ENCODE measurements at places on chromosomes 1 and 21.
A peak's percentile ranks its signal among the peaks of the same experiment; 100 is the strongest.

DNA sequence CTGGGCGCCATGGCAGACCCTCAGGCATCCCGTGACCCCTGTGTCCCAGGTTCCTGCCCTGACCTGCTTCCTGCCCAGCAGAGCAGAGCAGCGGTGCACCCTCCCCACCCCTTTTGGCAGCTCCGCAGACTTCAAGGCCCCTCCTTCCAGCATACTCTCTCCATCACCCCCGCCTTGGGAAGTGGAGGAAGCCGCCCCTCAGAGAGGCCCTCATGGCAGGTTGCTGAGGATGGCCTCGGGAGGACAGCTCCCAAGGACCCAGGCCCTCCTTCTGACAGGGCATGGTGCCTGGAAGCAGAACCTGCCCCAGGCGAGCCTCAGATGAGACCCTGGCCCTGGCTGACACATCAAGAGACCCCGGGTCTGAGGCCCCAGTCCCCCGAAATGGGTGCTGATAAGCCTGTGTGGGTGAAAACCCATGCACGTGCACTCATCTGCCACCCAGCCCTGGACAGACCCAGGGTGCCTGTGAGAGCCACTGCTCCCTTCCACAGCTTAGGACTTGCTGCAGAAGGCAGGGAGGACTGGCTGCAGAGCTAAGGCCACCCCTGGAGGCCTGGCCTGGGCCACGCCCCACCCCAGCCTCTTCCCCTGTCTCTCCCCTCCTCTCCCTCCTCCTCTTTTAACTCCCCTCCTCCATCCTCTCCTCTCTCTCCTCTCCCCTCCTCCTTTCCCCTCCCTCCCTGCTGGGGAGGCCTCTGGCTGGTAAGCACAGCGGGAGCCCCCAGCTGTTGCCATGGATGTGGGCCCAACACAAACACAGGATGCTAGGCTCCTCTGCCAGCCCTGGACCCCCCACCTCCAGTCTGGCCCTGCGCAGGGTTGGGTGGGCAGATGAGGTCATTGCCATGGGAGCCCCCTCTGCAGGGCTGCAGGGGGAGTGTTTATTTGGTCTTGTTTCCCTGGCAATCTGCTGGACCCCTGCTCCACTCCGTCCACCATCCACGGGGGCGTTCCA lies 33.7 kb downstream of the WNT9A start:
- no peak for DNase-seq

DNA sequence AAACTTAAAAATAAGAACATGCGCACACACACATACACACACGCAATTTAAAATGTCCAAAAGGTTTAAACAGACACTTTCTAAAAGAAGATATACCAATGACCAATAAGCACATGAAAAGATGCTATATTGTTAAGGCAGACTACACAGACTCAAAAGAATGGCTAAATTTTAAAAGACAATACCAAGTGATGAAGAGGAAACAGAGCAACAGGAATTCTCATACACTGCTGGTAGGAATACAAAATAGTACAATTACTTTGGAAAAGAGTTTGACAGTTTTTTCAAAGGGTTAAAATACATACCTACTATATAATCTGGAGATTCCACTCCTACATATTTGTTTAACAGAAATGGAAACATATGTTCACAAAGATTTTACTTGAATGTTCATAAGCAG lies 239.6 kb upstream of the SAMSN1 start:
- DNase-seq: no peak

GRCh38 chr1:18484276-18484675 lies 3.5 kb downstream of the KLHDC7A start:
- DNase-seq: no peak

GRCh38 chr1:46480959-46481646 lies 8.5 kb upstream of the DMBX1 start:
- DNase-seq: no peak

- no peak for DNase-seq
Measured at GRCh38 chr1:1073743-1074587, at the start of gene RNF223. RNF223 (minus strand) TSS chr1:1074306; CDS start chr1:1072566, 1,740 bp downstream.

DNA sequence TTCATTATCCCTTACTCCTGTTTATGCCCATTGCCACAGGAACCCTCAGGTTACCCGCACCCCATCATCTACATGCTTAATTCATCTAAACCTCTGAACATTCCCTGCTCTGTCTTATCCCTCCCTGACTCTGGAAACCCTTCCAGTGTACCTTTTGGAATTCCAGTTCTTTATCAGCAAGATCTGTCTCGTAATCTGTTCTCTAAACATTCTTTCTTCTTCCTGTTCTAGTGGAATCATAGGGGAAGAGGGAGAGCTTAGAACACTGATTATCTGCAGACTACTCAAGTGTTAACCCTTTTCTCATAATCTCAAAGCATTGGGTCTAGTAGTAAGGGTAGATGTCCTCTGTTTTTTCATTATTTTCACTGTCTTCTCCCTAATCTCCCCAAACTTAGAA lies 159.8 kb downstream of the PIK3R3 start:
- DNase-seq: no peak

DNA sequence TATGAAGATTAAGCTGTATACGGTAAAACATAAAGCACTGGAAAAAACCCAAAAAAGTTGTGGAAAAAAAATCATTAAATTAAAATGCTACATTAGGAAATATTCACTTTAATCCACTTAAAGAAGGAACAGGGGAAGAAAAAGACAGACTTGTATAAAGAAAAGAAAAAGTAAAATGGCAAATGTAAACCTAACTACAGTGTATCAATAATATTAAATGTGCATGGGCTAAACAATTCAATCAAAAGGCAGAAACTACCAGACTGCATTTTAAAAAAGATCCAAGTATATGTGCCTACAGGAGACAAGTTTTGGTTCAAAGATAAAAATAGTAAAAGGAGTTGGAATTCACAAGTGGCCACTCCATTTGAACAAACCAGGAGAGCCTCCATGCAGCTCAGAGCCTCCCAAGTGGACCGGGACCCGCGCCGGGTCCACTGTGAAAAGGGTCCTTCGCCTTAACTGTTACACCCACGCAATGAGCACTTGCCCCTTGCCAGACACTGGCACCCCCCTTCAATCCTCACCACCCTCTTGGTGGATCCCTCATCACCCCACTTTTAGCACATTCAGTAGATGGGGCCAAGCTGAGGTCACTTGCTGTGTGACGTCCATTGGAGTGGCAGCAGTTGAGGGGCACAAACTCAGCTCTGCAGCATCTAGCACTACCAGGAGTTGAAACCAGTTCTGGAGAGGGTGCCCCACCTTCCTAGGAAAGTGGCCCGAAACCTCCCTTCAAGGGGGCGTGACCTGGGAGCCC lies 898 bp downstream of the C1orf174 start:
- DNase-seq: no peak

GRCh38 chr1:185044387-185044786 lies 971 bp upstream of the RNF2 start:
- no peak for DNase-seq

DNA sequence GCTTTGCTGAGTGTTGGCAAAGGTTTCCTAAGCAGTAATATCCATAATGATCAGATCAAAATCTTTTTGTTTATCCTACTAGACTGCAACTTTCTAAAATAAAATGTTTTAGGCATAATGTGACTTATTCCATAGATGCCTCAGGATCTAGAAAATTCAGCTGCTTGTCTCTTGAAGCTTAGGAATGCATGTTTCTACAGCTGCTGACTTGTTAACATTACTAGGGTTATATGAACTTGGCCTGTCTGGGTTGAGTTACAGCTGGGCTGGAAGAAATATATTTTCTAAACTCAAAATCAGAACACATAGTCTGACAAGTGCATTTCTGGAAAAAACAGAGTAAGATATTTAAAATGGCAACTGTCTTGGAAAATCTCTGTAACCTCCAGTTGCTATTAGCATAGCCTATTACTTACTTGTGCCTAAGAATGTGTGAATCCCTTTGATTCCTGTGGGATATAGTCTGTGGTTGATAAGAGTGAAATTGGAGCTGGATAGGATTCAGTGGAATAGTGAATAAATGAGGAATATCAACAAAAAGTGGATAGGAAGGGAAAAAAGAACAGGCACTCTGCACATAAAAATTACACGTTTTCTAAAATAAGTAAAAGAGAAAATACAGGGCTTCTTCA lies 61.2 kb downstream of the RGS4 start:
- no peak for DNase-seq

GRCh38 chr1:78247079-78247478 lies 201.3 kb downstream of the GIPC2 start:
- no peak for DNase-seq

GRCh38 chr1:199172171-199173124 lies 533.6 kb downstream of the PTPRC start:
- DNase-seq: no peak

DNA sequence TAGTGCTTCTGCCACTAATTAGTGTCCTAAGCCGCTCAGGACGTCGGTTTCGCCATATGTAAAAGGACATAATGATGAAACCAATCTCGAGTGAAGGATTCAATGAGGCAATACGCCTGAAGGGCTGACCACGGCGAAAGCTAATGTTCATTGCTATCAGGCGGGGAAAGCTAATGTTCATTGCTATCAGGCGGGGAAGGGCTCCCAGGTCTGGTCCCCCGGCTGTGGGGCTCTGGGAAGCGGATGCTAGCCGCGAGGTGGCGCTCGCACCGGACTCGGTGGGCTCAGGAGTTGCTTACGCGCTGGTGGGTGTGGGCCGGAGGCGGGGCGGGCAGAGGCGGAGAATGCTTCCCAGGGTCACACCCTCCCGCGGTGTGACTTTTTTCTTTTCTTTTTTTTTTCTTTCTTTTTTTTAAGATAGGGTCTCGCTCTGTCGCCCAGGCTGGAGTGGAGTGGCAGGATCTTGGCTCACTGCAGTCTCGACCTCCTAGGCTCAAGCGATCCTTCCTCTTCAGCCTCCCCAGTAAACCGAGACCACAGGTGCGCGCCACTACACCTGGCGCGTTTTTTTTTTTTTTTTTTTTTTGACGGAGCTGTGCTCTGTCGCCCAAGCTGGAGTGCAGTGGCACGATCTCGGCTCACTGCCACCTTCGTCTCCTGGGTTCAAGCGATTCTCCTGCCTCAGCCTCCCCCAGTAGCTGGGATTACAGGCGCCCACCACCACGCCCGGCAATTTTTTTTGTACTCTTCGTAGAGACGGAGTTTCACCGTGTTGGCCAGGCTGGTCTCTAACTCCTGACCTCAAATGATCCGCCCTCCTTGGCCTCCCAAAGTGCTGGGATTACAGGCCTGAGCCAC lies 1.1 kb upstream of the PEAR1 start:
- peak; percentile 74 for DNase-seq

DNA sequence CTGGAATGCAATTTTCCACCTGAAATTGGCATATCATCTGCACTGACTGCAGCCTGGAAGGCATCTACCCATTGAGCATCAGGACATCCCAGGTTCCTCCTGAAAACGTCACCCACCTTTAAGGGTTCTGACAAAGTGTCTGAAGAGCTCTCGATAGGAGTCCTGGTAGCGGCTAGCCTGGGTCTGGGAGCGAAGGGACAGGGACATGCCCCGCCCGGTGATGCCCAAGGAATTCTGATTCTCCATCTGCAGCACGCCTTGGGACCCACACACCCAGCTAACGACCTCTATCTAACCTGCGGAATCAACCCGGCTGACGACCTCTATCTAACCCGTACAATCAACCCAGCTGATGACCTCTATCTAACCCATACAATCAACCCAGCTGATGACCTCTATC lies 13.3 kb upstream of the CCDC27 start:
- no peak for DNase-seq

DNA sequence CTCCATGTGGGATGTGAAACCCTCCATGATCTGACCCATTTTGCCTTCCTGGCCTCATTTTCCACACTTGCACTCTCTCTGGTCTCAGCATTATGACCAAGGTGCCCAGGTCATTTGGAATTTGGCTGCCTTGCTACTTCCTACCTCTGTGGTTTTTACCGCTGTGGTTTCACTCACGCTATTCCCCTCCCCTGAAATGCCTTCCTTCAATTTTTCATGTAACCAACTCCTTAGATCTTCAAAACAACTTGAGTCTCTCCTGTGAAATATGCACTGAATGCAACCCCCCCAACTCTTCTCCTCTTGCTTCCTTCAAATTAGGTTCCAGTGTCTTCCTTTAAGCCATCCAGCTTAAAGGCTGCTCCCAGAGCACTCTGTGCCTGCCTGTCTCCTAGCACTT lies 50.1 kb downstream of the PHC2 start:
- no peak for DNase-seq

GRCh38 chr21:46020581-46020980 lies 39.0 kb downstream of the COL6A1 start:
- DNase-seq: no peak

DNA sequence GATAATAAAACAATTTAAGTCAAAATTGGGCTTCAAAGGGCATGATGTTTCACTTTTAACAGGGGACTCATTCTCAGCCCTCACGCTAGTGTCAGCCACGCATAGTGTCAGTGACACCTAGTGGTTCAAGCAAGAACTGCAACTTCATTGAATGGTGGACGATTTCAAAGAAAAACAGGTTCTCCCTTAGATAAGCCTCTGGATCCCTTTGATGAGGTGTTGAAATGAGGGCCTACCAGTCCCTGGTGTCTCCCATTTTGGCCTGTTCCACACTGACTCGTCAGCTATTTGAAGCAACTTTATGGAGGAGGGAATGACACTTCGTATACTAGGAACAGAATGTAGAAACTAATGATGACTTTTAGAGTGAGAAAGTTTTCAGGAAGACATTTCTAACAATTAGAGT lies 56.2 kb downstream of the FCRL5 start:
- DNase-seq: no peak

GRCh38 chr1:224851210-224851847 lies 78.1 kb upstream of the DNAH14 start:
- DNase-seq: peak; percentile 26

- DNase-seq: peak; percentile 80
Measured at GRCh38 chr1:161038523-161039153, at the start of gene TSTD1. TSTD1 (minus strand) TSS chr1:161038964; CDS start chr1:161038889, 75 bp downstream.

DNA sequence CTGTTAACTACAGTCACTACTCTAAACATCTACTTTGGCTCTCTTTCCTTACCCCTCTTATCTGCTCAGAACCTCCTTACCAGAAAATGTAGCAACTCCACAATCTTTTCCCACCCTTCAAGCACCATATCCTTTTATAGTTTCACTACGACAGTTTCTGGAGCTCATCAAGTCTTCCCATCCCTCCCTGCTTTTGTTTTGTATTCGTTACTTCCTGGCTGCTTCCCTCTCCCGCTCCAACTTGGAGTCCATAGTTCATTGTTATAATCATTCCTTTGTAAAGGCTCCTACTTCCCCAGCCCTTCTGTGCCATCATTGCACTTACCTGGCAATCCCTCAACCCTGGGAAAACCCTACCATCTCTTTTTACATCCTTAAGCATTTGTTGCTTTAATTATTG lies 18.0 kb downstream of the MPZL1 start:
- no peak for DNase-seq

DNA sequence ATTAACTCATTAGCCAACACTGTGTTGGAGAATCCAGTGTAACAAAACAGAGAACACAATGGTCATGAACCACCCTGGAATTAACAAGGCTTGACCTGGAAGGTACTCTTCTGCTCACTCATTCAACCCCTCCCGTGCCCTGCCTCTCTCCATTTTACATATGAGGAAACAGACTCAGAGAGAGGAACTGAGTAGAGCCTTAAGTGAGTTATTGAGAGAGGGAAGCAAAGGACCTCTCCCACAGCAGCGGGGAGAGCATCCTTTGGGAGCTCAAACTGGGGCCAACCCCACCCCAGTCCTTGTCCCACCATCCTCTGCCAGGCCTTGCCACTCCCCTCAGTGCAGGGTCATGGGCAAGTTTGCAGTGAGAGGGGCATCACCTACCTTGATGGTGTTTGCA lies 1.4 kb downstream of the S100A12 start:
- DNase-seq: no peak

- no peak for DNase-seq
Measured at GRCh38 chr1:92792340-92792782, 7.5 kb upstream of the EVI5 start.

Data from stimulated activated CD4-positive, alpha-beta T cell treated with anti-CD3 and anti-CD28 coated beads, TNF-alpha, amount 100 ng/mL, for 4 hours (primary cell).